ENCODE measurements at places on chromosomes 5 and 9.

DNA sequence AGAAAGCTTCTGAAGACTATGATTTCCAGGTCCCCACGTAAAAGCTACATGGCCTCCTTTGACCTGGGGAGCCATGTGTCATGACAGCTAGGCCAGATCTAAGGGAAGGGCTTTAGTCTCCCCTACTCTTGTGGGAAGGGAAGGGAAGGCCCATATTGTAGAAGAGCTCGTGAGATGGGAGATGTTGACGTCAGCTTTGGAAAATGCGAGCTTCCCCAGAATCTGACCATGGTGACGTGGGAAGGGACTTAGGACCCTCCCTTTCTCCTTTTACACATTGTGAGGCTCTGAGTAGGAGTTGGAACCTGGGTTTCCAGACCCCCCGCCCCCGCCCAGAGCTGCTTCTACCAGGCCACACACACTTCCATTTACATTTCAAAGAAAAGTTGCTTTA, 165.5 kb downstream of the SYK start:
- DNase-seq: no peak

GRCh38 chr9:90773617-90774016, 28.0 kb upstream of the SYK start:
- no peak for DNase-seq

DNA sequence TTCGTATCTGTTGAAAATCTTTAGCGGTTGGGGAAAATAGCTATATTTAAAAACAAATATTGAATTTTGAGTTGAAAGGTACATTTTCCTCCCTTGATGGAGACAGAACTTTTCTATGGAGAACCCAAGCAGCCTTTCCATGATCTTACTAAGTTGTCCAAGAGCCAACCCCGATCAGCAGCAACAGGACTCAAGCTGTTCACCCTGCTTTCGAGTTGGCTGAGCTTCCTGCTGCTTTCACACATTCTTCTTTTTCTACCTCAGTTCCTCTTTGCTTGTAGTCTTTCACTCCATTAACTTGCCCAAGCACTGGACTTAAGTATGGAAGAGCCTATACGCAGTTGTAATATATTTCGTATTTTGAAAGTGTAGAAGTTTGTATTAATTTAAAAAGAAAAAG, 59.4 kb downstream of the IL6ST start:
- DNase-seq: no peak

- DNase-seq: peak; percentile 40
Measured at GRCh38 chr9:137085920-137086530, 760 bp upstream of the MAN1B1 start.

DNA sequence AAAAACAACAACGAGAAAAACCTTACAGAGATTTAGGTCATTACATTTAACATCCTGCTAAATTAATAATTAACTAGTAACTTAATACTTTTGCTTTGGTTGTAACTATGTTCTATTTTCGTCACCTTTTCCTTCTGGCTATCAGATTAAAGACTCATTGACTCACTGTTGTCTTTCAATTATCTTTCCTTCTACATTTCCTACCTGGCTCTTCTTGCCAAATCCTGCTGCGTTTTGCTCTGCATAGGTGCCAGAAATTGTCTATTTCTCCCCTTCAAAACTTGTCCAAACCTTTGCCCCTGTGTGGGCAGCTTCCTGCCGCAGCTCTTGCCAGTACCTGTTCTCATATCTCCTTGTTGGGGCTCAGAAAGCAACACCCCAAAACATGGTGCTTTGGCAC, 235.5 kb upstream of the ZNF608 start:
- DNase-seq: no peak

DNA sequence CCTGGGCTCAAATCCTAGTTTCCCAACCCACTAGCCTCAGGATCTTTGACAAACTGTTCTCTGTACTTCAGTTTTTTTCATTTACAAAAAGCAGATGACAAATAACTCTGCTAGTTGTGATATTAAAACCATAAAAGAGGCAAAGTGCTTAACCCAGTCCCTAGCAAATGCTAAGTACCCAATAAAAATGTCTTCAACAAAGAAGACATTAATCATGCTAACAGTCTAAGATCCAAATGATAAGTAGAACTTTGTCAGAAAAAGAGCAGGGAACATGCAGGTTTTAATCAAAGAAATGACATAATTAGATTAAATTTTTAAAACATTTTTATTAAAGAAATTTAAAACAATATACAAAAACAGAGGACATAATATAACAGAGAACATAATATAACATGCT, 203.0 kb upstream of the ADRA1B start:
- DNase-seq: no peak

GRCh38 chr5:1156033-1156753, 44.3 kb upstream of the SLC12A7 start:
- no peak for DNase-seq

DNA sequence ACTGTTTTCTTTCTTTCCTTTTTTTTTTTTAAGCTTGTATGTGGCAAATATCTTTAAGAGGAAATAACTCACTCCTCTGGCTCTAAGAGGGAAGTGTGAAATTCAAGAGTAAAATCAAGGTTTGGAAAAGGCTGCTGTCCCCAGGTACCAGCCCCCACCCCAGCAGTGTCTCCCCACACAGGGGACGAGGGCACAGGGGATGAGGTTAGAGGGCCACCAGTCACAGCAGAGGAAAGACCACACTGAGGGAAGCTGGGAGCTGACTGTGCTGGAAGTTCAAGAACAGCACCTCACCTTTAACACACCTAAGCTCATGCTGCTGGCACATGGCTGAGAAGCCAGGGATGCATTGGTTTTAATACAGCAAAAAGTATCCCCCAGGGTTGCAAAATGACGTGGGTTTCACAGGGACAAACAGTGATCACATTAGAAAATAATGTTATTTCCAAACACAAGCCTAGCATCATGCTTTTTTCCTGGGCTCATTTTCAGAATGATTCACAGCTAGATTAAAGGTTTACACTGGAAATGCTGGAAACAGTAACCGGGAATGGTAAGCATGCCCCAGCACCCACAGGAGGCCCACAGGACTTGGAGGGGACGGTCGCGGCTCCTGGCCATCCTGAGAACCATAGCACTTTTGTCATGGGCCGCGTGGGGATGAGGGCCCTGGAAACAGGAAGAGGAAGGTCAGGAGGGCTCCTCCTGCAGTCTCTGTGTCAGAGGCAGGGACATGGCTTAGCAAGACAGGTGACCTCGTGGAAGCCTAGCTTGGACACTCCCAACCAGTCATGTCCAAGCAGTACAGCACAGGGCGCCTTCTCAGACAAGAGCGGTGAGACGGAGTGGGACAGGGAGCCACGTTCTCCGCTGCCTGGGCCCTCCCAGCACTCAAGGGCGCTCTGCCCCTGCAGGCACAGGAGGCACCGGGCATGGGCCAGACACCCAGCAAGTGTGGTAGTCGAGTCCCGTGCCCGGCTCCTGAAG, 6.9 kb downstream of the LPCAT1 start:
- no peak for DNase-seq

GRCh38 chr5:157217289-157218024, 36.8 kb downstream of the ITK start:
- peak; percentile 60 for DNase-seq

DNA sequence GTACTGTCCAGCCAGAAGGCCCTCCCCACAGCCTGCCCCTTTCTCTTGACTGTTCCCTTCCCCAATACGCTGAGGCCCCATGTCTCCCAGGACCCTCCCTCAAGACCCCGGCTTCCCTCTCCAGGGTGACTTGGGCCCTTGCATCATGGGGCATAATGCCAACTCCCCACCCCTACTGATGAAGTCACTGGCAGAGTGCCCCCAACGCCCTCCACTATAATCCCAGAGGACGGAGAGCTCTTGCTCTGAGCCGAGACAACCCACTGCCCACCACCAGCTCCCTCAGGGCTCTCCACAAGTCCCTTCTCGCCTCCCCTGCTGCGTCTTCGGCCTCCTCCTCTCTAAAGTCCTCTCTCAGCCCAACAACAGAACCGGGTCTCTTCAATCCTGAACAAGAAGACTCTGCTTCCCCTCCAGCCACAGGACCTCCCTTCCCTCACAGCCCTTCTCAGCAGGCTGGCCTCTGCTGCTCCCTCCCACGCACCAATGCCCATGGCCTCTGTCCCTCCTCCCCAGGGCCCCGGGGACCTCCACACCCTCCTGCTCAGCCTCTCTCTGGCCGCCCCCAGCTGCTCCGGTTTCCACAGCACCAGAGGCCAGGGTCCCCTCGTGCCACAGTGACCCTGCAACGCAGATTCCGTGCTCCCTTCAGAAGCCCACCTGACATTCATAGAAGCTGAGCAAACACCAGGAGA, 47.6 kb downstream of the ADAMTS2 start:
- DNase-seq: no peak

DNA sequence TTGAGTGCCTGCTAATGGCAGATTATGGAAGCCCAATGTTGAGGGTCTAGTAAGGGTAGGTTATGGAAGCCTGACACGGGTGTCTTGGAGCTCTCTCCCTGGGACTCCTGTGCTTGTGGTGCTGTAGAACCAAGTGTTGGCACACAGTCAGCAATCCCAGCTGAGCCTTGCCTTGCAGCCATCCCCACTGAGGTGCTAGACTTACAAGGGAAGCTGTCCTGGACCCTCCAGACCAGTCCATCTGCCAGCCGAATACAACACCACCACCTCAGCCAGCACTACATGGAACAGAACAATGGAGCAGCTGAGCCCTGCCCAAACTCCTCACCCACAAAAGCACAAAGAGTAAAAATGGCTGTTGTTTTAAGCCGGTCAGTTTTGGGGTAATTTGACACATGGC, 90.5 kb upstream of the DNAH5 start:
- no peak for DNase-seq

DNA sequence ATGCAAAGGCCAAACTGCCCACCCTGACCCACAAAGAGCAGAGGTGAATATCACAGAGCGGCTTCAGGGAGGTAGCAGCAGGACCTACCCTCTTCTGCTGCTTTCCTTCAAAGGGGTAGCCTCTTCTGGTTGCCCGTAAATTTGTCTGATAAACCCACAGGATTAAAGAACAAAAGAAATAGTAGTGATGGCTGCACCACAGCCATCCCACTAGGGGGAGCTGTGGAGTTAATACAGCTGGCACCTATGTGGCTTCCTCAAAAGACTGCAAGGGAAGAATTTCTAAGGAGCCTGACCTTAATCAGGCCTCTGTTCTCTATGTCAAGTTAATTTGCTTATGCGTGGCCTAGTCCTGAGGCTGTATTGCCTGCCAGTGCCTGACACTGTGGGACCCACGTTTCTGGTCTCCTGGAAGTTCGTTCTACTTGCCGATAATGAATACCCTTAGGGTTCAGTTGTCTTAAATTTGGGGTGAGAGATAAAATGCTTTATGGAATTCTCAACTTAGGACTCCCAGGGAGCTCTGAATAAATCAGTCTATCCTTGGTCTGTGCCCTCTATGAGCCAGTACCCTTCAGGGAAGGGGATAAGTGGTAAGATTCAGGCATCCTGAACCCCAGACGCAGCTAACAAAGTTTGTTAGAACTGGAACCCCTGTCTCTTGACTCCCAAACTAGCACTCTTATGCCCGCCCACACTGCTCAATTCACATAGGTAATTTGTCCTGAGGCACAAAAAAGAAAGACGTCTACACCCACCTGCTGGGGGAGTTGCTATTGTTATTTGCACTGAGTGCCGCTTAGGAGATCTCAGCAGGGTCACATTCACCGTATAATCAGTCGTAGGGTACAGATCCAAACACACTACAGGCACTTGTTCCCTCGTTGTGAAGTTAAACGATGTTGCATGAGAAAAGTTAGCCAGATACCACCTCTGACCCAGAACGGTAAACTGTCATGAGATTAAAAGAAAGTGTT, 77.1 kb downstream of the SUSD1 start:
- DNase-seq: peak; percentile 78

- DNase-seq: no peak
Measured at GRCh38 chr5:171509467-171509866, 90.0 kb downstream of the FGF18 start.

DNA sequence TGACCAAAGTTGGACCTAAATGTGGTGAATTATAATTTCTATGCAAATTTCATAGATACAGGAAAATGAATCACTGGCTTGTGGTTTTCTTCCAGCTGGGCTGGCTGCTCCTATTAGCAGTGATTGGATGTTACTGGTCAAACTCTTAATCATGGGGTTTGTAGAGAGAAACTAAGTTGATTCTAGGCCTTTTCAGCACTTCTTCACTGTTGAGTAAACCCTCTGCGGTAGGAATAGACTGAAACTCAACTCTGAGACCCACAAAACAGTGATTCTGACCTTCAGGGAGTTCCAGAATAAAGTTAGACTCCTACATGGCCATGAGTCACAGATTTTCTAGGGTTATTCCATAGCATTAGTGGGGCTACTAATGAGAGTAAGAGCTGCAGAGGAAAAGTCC, 47.9 kb upstream of the FKTN start:
- no peak for DNase-seq

- DNase-seq: no peak
Measured at GRCh38 chr9:34810187-34810524, 100.2 kb upstream of the CCL21 start.

GRCh38 chr5:95009812-95010211, 275.1 kb downstream of the MCTP1 start:
- DNase-seq: no peak

GRCh38 chr9:94153905-94154304, 69.6 kb downstream of the PTPDC1 start:
- DNase-seq: no peak

DNA sequence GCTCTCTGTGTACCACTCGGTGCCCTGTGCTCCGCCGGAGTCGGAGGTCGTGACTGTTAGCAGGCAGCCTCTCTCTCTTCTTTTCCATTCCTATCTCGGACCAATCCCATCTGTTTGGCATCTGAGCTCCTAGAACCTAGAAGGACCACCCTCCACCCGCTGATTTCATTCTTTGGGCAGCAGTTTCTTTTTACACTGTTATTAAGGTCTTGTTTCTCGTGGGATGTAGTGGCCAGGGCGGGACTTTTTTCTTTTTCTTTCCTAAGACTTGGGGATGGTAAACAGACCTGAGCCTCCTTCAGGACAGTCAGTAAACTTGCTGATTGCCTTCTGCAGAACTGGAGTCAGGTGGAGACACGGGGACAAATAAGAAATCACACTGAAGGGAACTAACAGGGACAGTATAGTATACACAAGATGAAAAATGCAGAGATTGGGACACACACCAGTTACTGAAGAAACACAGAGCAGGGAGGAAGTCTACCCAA, 500 bp downstream of the URM1 start:
- no peak for DNase-seq

- DNase-seq: no peak
Measured at GRCh38 chr5:128782446-128782845, 182.8 kb upstream of the SLC27A6 start.

DNA sequence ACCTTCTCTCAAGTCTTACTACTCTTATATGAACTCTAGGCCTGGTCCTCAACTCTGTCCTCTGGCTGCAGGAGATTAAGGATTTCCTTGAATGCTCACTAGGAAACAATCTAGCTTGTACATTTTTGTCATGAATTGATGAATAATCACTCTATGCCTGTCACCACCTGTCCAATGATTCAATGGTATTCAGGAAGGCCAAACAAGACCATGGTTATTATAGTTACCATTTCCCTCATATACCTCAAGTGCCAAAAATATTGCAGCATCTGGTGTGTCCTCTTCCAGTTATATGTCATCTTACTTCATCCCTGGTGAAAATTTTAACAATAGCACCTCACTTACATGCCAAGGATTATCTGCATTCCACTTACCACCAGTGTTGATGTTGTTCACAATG, 179.0 kb upstream of the MOCS2 start:
- DNase-seq: no peak
